HL-60 (cell line): ENCODE measurements at places on chromosomes 13 and 19.

GRCh38 chr13:88526186-88526852 lies 855.1 kb downstream of the SLITRK5 start:
- DNase-seq, result no peak

DNA sequence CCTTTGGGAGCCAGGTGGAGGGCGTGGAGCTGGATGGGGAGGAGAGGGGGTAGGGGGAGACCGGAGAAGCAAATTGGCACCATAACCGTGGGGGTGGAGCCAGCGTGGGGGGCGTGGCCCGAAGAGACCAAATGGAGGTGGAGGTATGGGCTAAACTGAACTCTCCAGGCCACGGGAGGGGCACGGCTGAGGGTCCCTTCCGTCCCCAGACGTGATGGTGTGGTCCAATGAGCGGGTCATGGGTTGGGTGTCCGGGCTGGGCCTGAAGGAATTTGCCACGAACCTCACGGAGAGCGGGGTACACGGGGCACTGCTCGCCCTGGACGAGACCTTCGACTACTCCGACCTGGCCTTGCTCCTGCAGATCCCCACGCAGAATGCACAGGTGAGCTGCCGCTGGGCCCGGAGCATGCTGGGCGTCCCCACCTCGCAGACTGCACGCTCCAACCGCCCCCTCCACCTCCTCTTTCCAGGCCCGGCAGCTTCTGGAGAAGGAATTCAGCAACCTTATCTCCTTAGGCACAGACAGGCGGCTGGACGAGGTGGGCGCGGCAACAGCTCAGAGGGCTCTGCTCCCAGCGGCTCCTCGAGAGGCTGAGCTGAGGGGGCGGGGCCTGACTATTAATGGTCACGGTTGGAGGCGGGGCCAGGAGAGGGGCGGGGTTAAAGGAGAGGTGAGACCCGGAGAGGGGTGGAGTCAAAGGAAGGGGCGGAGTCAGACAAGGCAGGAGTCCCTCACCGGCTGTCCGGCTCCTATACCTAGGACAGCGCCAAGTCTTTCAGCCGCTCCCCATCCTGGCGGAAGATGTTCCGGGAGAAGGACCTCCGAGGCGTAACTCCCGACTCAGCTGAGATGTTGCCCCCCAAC lies 6.2 kb downstream of the HRC start:
- peak; percentile 63 for DNase-seq

DNA sequence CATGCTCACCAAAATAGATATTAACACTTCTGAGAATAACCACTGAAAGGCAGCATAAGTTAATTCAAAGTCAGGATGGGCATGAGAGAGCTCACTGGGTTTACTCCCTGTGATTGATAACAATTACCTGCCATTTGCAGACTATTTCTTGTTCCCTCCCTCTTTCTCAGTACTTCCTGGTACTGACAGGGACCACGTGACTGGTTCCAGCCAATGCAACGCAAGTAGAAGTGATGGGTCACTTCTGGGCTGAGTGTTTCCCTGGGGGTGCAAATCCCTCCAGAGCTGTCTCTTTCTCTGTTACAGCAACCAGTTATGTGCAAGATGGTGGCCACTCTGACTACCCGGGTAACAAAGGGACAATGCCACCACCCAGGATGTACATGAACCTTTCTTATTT lies 118.8 kb downstream of the EFNB2 start:
- no peak for DNase-seq

DNA sequence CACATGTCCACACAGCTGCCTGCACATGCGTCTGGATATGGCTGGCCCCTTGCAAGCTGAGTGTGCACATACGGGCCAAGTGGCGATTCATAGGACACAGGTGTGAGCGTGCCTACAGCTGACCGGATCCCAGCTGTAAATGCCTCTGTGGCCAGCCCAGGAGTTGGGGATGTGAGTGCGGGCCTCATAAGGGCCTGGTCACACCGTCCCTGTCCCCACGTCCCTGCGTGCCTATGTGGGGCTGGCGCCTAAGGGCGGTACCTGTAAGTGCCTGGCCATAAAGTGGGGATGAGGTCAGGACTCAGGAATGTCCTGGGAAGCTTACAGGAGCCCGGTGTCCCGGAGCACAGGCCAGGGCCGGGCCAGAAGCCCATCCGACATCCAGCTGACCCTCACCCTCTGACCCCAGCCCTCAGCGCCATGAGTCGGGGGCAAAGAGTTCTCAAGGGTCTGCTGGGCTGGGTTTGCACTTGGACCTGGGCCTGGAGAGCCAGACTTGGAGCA lies 1.3 kb upstream of the ARHGAP45 start:
- no peak for DNase-seq

DNA sequence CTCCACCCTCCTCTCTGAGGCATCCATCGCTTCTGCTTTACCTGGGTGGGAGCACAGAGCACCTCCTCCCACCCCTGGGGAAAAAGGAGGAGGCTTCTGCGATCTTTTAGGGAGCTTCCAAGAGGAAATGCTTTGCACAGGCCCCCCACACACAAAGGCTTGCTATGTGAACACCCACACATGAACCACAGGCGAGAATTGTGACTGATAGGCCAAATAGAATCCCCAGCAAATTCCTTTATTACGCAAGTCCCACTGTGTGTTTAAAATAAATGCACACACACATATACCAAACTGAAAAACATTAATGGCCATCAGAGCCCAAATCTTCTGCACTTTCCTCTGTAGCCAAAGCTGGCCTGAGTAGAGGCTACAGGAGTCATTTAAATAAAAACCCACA lies 50.6 kb downstream of the HSPH1 start:
- DNase-seq, result no peak

- no peak for DNase-seq
These were observed at the start of gene STAP2 for GRCh38 chr19:4338441-4339355. Gene STAP2 (minus strand): TSS chr19:4338827. CDS start chr19:4338753, 74 bp downstream.

- DNase-seq, result no peak
These were observed at the start of gene ZNF844 for GRCh38 chr19:12064590-12065538. Gene ZNF844 (plus strand): TSS chr19:12064731. CDS start chr19:12064874, 143 bp downstream.

GRCh38 chr19:46021531-46022041 lies 1.3 kb downstream of the PGLYRP1 start:
- DNase-seq, result no peak

- no peak for DNase-seq
These were observed 84.0 kb upstream of the TDRD3 start for GRCh38 chr13:60312851-60313505.

DNA sequence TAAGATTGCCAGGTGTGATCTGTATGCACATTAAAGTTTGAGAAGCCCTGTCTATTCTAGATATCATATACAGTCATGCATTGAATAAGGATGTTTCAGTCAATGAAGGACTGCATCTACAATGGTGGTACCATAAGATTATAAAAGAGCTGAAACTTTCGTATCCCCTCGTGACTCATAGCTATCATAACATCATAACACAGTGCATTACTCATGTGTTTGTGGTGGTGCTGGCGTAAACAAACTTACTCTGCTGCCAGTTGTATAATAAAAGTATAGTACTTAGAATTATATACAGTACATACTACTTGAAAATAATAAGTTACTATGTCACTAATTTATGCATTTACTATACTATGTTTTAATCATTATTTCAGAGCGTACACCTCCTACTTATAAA lies 489.3 kb downstream of the GPC6 start:
- no peak for DNase-seq

GRCh38 chr19:246551-246950 lies 44.7 kb downstream of the PLPP2 start:
- no peak for DNase-seq

DNA sequence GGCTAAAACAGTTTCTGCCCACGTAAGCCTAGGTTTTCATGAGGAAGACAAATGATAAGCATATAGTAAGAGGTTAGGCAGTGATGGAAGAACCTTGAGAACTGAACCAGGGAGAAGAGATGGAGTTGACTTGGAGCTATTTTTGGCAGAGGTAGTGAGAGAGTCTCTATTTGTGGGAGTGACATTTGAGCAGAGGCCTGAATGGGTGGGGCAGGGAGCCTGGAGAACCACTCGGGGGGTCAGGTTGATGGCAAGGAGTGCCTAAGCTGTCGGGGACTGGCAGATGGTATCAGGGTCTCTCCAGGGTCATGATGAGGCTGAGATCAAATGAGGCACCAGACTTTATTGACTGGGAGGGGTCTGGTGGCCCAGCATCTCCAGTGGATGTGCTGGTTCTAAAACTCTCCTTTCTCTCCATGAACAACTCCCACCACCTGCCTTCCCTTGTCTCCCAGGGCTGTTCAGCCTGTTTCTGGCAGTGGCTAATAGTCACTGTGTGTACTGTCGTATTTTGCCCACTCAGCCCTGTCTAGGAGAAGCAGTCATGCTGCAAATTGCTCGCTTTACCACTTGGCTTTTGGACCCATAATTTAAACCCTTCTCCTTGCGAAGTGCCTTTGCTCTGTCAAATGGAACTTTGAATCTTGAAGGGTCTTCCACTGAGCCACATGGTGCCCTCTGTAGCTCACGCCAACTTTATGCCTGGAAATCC lies 3.6 kb downstream of the MAU2 start:
- DNase-seq, result no peak

DNA sequence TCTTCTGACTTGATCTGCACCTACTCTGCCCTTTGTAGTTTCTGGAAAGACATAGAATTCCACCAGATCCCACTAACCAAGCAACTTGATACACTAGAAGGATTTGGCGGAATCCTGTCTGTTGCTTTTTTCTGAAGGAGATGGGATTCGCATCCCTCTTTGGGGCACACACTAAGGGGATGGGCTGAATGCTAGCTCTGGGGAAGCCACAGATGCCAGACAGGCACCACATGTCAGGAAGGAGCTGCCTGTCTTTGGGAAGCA lies 52.1 kb downstream of the SERP2 start:
- no peak for DNase-seq

DNA sequence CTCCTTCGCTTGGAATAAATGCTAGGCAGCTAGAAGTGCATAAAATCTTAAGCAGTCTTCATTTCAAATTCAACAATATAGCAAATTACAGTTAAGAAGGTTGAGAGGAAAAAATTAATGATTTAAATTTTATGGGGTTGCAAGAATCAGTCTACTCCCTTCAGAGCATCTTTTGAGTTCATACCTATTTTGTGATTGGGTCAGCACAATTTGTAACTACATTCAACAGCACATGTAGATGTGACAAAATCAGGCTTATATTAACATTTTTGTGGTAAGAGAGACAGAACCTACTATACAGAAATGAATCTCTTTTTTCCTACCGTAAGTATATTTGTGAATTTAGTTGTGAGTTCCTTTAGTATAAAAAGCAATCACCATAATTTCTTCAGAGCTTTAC lies 520.6 kb upstream of the HTR2A start:
- DNase-seq, result no peak

GRCh38 chr19:29121684-29122083 lies 91.3 kb downstream of the UQCRFS1 start:
- no peak for DNase-seq

DNA sequence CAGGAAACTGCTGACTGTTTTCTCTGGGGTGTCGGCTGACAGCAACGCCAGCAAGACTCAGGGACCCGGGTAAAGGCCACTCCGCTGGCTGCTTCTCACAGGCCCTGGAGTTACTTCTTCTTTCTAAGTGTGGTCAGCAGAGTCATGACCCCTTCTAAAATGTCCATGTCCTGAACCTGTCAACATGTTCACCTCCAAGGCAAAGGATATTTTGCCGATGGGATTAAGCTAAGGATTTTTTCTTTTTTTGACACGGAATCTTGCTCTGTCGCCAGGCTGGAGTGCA lies 7.9 kb downstream of the PEX11G start:
- DNase-seq, result no peak

DNA sequence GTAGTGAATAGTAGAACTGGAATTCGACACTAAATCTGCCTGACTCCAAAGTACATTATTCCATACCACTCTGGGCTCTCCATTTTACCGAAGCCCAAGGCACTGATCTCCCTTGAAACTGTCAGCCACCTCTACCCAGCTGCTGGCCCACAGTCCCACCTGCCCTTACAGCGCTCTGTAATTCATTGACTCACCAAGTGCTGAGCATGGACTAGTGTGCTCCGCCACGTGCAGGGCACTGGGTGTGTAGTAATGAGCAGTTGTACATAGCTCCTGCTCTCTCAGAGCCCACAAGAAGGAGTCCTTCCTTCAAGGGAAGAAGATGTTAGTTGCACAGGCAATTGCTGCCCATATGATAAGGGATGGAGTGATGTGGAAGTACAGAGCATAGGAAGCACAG lies 76.6 kb upstream of the SIAH3 start:
- no peak for DNase-seq
